ENCODE measurements at places on chromosomes 16 and 17.

DNA sequence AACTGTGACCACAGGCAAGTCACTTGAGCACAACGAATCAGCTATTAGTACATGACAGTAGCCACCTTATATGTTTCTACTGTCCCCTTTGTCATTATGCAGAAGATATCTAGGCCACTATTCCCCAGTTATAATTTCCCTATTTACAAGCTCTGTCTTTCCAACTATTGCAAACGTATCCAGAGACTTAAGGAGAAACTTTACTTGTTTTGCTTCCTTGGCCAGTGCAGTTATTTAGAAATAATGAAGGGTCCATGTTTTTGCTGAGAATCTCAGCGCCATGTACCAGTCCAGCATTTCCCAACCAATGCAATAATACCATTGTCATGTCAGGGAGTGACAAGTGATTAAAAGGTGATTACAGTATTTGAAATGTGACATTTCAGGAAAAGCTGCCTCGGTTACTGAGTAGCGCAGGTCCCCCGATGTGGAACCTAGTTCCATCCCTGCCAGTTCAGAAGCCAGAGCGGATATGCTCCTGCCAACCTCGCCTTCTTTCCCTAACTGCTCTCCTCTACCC lies 743 bp downstream of the ZNF624 start:
- DNase-seq = no peak

DNA sequence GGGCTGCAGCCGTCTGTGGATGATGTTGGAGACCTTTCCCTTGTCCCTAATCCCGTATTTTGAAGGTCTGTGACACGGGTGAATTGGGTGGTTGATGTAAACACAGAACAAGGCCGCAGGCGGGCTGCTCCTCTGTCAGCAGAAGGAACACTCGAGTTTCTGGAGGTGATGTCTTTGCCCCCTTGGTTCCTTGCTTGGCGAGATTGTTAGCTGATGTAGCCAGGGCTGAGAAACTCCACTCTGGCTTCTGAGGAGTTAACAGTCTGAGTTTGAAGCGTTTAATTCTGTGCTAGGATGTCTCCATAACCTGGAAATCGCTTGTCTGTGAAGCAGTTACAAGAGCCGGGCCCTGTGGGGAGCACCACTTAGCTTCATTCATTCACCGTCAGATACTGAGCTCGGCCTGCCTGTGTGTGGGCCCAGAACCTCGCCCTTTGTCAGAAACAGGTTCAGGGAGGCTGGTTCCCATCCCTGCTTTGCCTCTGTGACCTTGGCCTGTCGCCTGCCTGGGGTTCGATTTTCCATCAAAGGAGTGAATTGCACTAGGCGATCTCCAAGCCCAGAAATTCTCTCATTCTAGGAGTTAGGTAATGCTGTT lies 1.3 kb downstream of the MAPK8IP3 start:
- DNase-seq = peak; percentile 5

DNA sequence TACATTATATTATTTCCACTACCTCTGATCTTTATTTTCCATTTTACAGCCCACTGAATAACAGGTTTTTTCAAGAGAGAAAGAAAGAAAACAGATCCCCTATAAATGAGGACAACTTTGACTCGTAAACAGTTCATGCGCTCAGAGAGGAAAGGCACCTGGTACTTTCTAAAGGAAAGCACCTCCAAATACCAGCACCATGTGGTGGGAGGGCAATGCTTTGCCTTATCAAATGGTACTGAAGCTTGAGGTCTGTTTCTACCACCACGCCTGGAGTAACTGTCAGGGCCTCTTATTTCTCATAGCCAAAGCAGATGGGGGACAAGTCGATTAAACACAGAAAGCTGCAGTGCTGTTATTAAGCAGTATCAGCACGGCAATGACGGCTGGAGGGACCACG lies 510.3 kb upstream of the ZFHX3 start:
- no peak for DNase-seq

DNA sequence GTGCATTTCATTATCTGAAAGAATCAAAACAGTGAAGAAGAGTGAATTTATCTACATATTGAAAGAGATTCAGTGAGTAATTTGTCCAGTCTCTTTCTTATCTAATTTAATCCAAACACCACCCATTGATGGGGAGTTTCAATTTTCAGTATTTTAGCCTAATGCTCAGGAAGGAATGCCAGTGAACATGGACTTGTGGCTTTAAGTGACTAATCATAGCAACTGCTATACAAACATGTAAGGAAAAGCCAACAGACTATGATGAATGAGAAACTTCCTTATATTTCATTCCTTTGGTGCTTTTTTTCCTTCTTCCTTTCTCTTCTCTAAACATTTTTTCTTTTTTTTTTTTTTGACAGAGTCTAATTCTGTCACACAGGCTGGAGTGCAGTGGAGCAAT lies 885.8 kb downstream of the KCNJ2 start:
- DNase-seq = no peak

- DNase-seq = no peak
Observed at GRCh38 chr16:67935101-67935401, 1.6 kb downstream of the PSMB10 start.

DNA sequence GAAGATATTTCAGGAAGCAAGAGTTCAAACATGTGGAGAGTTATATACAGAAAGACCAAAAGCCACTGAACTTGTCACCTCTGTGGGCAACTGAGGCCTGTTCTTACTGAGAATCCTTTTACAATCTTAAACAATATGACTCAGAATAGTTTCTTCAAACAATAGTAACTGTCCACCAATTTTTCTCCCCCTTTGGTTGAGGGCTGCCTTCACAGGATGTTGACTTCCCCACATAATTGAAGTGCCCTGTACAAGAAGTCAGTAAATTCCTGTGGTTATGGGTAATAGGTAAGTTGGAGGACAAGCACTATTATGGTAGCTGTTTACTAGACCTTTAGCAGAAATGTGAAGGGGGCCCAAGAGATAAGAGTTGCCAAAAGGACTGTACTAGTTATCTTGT lies 215.8 kb downstream of the CDH8 start:
- no peak for DNase-seq

- DNase-seq = no peak
Observed at GRCh38 chr17:49053171-49053829, 56.1 kb downstream of the IGF2BP1 start.

- no peak for DNase-seq
Observed at GRCh38 chr16:9077091-9077809, 14.2 kb upstream of the HAPSTR1 start.

DNA sequence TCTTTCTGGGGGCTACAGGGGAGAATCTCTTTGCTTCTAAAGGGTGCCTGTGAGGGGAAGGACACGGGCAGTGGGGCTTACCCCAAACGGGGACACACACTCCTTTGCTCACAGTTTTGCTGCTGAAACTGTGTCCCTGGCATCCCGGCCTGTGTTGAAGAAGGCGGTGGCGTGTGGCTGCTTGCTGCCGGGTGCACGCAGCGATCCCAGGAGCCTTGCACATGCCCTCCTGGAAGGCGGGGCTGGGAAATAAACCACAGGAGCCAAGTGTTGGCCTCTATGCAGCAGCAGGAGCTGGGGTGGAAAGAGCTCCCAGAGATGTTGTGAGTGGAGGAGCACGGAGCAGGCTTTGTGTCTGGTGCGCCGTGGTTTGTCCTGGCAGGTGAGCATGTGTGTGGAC lies 131.0 kb upstream of the CIBAR2 start:
- DNase-seq = no peak

GRCh38 chr16:10862438-10862837 lies 14.6 kb upstream of the CIITA start:
- no peak for DNase-seq

DNA sequence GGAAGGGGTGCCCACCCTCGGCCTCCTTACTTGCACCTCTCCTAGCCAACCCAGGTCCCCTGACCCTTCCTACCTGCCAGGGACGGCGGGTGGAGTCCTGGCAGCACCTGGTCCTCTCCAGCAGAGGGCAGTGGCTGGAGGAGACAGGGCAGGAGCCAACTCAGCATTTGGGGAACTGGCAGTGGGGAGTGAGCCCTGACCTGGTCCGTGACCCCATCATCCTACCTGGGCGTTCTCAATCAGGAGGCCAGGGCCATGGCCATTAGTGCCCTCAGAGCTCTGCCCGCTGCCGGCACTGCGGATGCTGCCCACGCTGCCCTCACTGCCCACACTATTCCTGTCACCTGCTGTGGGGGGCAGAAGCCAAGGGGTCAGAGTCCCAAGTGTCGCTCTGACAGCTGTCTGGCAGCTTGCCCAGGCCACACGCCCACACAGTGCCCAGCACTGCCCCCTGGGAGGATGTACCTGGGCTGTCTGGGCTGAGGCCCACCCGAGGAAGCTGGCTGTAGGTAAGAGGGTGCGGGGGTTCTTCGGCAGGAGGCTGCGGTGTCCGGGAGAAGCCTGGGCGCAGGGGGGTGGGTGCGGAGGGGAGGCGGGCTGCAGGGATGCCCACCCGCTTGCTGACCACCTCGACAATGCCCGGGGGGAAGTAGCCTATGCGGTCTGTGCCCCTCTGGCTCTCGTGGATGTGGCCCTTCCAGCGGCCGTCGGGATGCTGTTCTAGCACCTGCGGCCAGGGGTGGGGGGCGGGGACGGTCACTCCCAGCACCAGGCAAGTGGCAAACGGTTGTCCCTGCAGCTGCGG lies 10.8 kb downstream of the CASKIN2 start:
- DNase-seq = no peak

DNA sequence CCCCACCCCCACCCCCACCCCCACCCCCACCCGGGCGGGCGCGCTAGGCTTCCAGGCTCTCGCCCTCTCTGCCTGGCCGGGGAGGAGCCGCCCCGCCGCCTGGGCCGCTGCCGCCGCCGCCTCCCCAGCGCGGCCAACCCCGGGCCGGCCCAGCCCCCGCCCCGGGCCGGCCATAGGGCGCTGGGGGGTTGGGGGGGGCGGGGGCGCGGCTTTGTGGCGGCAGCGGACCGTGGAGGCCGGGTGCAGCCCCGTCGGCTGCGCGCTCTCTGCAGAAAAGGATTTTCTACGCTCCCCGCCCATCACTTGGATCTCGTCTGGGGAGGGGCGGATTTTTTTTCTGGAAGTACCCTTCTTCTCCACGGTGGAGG lies 230.9 kb downstream of the MRTFB start:
- no peak for DNase-seq

DNA sequence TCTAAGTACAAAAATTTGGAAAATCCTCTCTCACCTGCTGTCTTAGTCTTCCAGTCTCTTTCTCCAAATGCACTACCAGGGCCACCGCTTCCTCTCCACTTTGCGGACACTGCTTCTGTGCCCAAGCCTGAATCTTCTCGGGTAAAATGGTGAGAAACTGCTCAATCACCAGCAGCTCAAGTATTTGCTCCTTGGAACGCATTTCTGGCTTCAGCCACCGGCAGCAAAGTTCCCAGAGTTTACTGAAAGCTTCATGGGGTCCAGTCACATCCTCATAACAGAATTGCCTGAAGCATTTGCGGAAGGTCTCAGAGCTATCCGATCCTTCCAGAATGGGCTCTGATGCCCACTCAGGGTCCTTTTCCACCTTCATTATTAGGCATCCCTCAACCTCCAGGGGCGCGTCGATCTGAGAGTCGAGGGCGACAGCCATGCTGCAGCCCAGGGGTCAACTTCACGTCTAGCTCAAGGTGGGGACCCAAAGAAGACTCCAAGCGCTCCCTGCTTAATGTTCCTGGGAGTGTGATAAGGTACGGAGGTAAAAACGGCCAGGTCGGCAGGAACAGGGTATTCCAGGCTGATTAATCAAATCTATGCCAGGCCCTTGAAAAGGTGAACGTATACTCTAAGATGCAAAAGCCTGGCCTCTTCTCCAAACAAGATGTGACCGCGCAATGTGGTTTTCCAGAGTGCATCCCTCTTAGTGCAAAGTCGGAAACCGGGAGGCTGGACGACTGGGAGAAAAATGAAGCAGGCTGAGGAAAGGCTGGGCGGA lies 763 bp downstream of the ZKSCAN2 start:
- DNase-seq = peak; percentile 18
